ENCODE measurements at places on chromosomes 3 and 15.

GRCh38 chr15:71549091-71549490, 261.3 kb upstream of the NR2E3 start:
- DNase-seq = no peak

GRCh38 chr3:30085486-30085885, 520.9 kb upstream of the TGFBR2 start:
- no peak for DNase-seq

DNA sequence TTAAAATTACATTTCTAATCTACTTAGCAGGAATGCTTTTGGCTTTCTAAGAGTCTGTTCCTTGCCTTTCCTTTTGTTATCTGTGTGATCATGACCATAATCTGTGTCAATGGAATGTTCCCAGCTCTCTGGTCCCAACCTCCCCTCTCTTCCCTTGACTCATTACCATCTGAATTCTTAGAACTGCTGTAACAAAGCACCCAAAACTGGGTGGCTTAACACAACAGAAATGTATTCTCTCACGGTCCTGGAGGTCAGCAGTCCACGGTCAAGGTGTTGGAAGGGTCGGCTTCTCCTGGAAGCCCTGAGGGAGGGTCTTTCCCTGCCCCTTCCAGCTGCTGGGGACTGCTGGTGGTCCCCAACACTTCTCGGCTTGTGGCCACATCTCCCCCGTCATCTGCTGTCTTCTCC, 81.1 kb downstream of the LRRK1 start:
- DNase-seq = peak; percentile 48

DNA sequence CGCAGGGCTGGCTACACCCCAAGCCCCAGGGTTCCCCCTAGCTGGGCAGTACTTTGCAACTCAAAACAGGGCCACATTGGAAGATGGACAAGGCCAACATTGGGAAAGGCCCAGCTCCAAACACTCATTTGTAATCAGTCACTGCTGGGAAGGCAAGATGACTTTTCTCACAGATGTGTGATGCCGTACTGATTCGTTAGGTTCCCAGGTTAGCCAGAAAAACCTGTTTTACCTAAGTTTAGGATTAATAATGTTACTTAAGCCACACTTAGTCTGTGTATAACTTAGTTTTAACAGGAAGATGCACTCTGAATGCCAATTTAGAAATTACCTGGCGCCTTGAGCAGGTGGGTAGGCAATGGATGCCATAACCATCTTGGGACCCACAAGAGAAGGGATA, 71.0 kb downstream of the ITGB5 start:
- no peak for DNase-seq

GRCh38 chr3:150985711-150986110, 13.2 kb upstream of the CLRN1 start:
- DNase-seq = no peak

- DNase-seq = no peak
Measured at GRCh38 chr3:118059096-118059495, 975.5 kb downstream of the IGSF11 start.

- no peak for DNase-seq
Measured at GRCh38 chr3:139124197-139124596, 79.5 kb upstream of the PRR23C start.

GRCh38 chr3:161343986-161344385, 27.3 kb downstream of the SPTSSB start:
- no peak for DNase-seq

All from brain microvascular endothelial cell (primary cell).